ENCODE measurements at places on chromosomes 16 and 17. TPM values are rescaled to one million over a fixed set of nuclear protein-coding genes. Genes with fewer than 3 reads are reported as not detected.

GRCh38 chr17:61017317-61018006 is 339.8 kb downstream of the BCAS3 start:
- DNase-seq = no peak

GRCh38 chr17:76383546-76384221 is 725 bp upstream of the SPHK1 start:
- DNase-seq = peak; percentile 62

DNA sequence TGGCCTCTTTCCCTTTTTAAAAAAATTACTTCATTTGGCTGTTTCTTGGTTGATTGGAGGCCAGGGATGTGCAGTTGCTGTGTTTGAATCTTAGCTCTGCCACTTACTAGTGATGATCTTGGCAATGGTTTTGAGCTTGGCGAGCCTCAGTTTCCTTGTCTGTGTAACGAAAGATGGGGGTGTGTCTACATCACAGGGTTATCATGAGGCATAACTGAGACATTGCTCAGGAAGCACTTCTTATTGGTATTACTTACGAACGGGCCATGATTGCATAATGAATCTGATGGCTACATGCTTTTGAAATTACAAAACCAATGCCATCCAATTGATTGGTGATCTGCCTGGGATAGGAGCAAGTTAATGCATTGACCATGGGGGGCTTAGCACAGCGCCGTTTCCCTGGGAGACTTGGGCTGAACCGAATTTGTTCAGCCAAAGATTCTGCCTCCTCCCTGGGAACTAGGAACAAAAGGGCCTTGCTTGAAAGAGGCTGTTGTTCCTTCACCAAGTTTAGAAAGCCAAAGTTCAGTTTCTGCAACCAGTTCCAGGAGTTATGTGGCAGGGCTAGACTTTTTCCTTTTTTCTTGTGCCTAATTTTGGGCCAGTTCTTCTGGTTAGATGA is 21.9 kb downstream of the CMIP start:
- no peak for DNase-seq

DNA sequence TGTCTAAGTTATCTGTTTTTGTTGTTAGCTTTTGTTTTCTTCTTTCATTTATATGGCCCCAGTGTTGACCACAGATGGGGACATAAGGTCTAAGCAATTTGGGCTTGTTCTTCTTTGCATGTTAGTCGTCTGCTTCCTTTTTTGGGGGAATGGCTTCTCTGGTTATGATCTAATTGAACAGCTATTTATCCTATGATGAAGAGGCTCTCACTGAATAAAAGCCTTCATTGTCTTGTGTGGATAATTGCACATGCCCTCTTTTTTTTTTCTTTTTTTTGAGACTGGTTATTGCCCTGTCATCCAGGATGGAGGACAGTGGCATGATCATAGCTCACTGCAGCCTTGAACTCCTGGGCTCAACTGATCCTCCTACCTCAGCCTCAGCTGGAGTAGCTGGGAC is 13.7 kb downstream of the SMARCE1 start:
- DNase-seq = no peak

- no peak for DNase-seq
Observed at GRCh38 chr17:27634776-27635175, 3.8 kb downstream of the LGALS9 start.

GRCh38 chr17:539066-539465 is 175.6 kb downstream of the VPS53 start:
- no peak for DNase-seq

Gene KRT32
- total RNA-seq = not detected

- DNase-seq = peak; percentile 71
Observed at GRCh38 chr16:71883849-71884638, at the start of gene ZNF821. Gene ZNF821, minus strand, starts transcription at chr16:71884182. Its CDS starts 4,236 bp downstream, at chr16:71879946.

- DNase-seq = peak; percentile 60
Observed at GRCh38 chr17:49556223-49556943, 19.3 kb upstream of the NXPH3 start.

DNA sequence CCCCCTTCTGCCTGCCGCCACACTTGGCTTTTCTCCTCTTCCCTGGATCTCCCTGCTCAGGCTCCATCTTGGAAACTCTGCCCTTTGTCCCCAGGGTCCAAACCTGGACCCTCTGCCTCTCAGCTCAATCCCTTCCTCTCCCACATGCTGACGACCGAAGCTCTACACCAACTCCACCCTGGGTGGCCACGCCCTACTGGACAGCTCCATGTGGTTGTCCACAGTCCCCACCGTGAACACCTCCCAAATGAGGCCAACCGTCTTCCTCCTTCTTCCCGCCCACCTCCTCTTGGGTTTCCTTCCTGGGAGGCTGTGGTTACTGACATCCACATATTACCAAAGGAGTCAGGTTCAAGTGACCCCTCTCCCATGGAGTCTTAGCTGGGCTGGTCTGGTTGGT is 22.6 kb upstream of the MLKL start:
- no peak for DNase-seq

Gene SMIM36
- not detected for total RNA-seq

DNA sequence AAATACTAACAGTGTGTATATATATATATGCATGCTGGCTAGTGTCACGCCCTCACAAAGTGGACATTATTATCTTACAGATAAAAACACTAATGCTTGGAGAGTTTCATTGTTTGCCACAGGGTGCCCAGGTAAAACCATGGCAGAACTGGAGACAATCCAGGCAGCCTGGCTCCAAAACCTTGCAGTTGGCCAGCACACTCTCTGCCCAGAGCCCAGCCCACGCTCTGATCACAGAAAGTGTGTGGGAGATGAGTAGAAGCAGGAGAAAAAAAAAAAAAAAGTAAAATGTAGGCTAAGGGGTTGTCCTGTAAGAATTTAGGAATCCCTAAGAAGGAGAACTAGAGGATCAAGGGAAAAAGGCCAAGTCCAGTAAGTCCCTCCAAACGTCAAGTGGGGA is 538.0 kb downstream of the CDH13 start:
- DNase-seq = no peak

Gene OR4D1
- not detected for total RNA-seq

- no peak for DNase-seq
Observed at GRCh38 chr16:87435372-87436224, 43.5 kb downstream of the MAP1LC3B start.

DNA sequence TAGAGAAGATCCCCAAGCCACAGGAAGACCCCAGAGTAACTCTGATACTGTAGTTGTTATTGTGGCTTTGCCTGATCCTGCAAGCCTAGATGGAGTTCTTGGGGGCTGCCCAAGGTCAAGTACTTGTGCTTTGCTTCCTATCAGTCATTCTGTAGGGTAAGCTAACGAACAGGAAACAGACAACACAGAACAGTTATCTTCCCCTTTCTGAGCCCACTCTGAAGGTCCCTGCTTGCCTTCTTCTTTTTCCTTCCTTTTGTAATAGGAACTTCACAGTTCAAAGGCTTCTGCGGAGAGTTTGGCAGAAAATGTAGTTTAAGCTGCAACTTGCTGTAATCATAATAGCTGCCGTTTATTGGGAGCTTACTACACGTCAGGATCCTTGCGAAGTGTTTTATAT is 494.1 kb upstream of the ERCC4 start:
- no peak for DNase-seq

- DNase-seq = no peak
Observed at GRCh38 chr16:3646348-3646920, 8.1 kb upstream of the DNASE1 start.

- DNase-seq = peak; percentile 21
Observed at GRCh38 chr17:36880268-36880905, 56.9 kb upstream of the LHX1 start.

Gene IRX3
- 27.7 TPM for total RNA-seq

GRCh38 chr16:79580453-79581191 is 19.9 kb downstream of the MAF start:
- DNase-seq = peak; percentile 21

Gene CLDN6
- total RNA-seq = not detected

DNA sequence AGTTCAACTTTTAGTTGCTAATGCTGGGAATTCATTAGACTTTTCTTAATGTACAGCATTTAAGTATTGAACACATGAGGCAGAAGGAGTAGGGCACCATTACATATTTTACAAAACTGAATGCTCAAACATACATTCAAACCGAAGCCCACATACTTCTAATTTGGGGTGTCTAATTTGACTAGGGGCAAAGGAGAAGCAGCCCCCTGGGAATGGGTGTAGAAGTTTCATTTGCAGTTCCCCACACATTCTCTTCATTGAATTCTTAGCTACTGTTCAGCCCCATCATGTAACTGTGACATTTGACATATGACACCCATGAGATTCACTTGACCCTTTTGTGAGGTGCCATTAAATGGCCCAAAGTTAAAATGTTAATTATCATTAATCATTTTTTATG is 16.4 kb downstream of the IRX6 start:
- DNase-seq = no peak

Gene FOXO3B
- not detected for total RNA-seq

Gene TBC1D26
- total RNA-seq = not detected

Gene ZNF263
- 90.0 TPM for total RNA-seq

DNA sequence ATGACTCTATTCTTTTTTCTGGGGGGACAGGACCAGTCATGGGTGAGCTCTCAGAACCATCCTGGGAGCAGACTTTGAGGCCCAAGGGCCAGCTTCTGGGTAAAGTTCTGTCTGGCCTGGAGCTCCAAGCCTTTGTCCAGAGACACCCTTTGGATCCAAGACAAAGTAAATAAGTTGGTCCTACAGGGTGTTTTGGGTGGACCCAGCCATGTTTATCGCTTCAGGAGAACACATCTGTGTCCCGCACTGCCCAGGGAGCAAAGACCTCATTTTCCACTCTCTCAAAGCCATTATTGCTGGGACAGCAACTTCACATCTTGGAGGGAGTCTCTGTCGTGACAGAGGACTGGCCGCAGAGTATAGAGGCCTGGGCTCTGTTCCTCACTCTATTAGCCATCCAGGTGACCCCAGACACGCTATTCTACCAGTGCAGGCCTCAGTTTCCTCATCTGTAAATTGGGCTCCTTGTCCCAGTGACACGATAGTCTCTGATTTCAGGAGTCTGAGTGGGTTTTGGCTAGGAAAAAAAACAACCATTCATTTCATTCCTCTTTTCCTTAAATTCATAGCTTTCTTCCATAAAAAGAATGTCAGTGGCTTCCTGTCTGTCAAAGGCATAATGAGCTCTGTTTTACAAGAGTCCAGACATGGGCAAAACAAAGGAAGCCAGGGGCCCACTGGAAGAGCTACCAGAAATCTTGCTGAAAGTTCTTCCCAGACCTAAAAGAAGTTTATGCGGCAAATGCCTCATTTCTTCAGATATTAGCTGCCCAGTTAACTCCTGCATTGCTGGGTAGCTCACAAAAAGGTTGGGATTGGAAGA is 62.4 kb downstream of the PECAM1 start:
- DNase-seq = no peak

- DNase-seq = peak; percentile 73
Observed at GRCh38 chr17:80261159-80261894, 675 bp downstream of the RNF213 start.

Gene MRPL45
- 90.7 TPM for total RNA-seq
